ENCODE measurements at places on chromosomes 6 and 20.

GRCh38 chr6:7033202-7033601 is 74.6 kb upstream of the RREB1 start:
- no peak for DNase-seq

GRCh38 chr6:40282986-40283385 is 304.2 kb downstream of the LRFN2 start:
- no peak for DNase-seq

DNA sequence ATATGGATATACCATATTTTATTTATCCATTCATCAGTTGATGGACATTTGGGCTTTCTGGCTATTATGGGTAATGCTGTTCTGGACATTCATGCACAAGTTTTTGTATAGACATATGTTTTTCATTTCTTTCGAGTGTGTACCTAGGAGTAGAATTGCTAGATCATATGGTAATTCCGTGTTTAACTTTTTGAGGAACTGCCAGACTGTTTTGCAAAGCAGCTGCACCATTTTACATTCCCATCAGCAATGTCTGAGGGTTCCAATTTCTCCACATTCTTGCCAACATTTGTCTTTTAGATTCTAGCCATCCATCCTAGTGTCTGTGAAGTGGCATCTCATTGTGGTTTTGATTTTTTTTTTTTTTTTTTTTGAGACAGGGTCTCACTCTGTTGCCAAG is 20.8 kb downstream of the SRC start:
- DNase-seq = no peak

- DNase-seq = no peak
Observed at GRCh38 chr6:16669227-16669626, 92.0 kb downstream of the ATXN1 start.

- peak; percentile 82 for DNase-seq
Observed at GRCh38 chr6:18122128-18123093, at the start of gene NHLRC1. TSS of gene NHLRC1 (minus strand) at chr6:18122677. CDS start at chr6:18122606, 71 bp downstream.

DNA sequence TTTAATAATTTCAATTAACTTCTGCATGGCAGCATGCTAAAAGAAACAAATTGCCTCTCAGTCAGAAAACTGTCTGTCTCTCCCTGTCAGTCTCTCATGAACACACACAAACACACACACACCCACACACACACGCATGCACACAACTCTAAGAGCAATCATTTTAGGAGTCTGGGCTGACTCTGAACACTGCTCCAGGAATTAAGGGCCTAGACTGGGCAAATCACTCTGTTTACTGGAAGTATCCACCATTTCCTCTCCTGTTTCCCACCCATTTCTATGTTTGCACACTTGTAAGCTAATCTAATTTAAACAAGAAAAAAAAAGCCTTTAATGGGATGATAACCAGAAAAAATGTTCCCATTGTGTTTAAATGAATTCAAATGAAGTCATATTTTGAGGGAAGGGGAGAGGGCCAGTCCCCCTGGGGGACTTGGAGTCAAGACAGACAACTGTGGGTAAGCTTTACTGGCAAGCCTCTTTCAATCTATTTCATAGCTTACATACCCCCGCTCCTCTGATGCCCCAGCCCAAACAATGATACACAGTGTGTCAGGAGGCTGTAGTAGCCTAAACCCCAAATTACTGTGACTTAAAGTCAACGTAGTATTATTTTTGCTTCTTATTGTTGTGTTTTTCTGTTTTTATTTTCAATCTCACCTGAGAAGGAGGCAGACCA is 447.8 kb upstream of the FLRT3 start:
- DNase-seq = no peak

- DNase-seq = no peak
Observed at GRCh38 chr6:13140980-13141379, 187.4 kb downstream of the TBC1D7 start.

DNA sequence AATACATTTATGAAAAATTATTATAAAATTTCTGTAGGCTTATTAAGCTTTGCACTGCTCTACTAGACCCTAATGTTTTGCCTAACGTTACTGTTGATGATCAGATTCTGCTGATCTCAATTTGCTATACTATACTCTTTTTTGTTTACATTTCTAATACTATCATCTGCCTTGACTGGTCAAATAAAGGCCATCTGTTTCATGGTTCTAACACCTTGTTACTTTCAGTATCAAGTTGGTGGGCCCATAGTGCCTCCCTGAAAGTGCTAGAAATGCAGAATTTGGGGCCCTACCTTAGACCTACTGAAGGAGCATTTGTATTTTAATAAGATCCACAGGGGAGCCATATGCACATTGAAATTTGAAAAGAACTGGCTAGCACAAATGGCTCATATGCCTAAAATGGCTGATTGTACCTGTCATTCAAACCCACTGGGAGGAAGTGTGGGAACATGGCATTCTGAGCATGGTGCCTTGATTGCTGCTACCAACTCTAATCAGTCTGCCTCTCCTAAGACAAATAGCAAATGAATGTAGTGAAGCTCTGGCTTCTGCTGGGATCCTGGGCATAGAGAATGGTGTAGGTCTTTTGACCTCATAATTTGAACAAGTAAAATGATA is 199.1 kb upstream of the BTBD3 start:
- DNase-seq = no peak

- peak; percentile 63 for DNase-seq
Observed at GRCh38 chr20:370151-370600, 10.4 kb upstream of the TRIB3 start.

DNA sequence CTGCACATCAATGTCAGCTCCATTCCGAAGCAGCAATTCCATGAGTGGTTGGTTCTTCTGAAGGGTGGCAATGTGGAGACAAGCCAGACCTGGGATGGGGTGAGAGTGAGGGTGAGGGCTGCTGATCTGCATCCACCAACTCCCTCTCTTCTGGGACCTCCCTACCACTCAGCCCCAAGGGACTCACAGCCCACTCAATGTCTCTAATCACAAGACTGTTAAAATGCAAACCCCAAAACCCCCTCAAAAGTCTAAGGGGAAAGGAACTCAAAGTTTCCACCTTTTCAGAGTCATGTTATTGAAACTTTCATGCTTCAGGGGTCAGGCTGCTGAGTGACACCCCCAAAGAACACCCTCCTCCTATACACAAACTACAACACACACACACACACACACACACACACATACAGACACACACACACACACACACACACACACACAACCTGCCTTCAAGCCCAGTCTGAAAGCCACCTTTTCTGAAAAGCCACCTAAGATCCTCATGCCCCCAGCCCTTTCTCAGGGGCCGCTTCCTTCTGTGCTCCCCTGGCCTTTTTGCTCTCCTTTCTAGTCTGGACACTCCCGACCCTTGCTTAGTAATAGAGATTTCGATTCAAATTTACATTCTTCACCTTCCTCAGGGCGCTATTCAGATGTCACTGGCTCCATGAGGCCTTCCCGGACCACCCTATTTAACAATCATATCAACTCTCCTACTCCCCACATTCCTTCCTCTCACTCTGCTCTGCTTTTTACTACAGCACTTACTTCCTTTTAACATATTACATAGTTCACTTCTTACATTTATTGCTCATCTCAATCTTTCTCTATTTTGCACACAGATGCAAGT is 3.3 kb upstream of the SLC35B2 start:
- no peak for DNase-seq

- DNase-seq = no peak
Observed at GRCh38 chr20:63979557-63980316, at the start of gene SAMD10. TSS of gene SAMD10 (minus strand) at chr20:63979642. CDS start at chr20:63979467, 175 bp downstream.

DNA sequence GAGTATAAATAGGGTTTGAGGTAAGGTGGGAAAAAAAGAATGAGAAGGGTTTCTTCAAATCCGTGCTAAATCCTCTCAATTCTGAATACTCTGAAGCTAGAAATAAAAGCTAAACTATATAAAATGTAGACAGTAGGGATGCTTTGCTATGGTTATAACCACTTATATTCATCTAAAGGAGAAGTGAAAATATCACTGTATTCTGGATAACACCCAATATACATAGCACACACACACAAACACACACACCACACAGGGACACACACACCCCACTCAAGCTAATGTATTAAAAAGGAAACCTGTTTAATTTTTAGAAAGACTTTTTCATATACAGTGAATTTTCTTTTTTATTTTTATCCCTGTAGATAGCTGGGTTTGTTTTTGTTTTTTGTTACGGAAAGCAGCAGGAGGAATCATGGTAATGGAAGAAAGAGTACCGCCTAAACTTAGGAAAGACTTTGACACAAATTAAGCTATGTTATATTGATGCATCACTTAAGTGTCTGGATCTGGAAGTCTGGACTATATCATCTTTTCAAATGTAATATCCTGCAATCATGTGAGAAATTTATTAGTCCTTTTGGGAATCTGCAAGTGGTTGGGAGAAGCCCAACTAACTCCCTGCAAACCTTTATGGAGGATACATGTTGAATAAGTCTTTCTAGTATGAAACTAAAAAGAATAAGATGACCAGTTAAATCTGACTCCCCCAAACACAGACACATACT is 68.4 kb upstream of the FABP7 start:
- no peak for DNase-seq

- DNase-seq = peak; percentile 88
Observed at GRCh38 chr20:50312682-50313521, 122.3 kb downstream of the CEBPB start.

GRCh38 chr20:55135923-55136322 is 660.5 kb downstream of the DOK5 start:
- peak; percentile 71 for DNase-seq

- no peak for DNase-seq
Observed at GRCh38 chr6:138052783-138053182, 54.4 kb downstream of the PERP start.

DNA sequence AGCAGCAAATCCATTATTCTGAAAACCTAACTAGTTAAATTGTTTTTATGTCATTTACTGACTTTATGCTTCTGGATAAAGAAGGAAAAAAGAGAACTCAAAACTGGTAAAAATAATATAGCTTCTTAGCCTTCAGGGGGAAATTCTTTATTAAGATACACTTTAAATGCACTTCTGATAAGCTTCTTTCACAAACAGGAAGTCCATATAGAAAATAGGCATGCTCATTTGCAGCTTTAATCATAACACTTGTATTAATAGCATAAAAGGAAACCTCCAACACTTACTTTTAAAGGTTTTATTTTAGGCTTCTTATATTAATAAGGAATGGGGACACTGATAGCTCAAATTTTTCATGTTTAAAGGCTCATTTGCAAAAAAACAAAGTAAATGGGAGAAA is 538.0 kb upstream of the SLC35B3 start:
- DNase-seq = no peak

DNA sequence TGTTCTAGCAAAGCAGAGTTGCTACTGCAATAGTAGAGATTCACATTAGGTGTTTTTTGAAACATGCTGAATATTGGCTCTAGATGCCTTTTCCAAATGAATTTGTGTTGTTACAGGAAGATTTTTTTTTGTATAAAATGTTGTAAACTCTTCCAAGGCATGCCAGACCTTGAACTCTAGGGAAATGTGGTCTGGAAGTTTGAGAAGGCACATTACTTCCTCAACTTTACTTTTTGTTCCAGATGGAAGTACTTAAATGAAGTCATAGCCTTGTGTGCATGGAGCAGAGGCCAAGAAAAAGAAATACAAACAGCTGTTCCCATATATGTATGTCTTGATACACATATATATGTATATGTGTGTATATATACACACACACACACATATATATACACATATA is 585.7 kb upstream of the MARCKS start:
- no peak for DNase-seq

GRCh38 chr20:15113144-15113773 is 775.8 kb upstream of the FLRT3 start:
- DNase-seq = no peak

- DNase-seq = no peak
Observed at GRCh38 chr6:131205481-131206244, 70.4 kb downstream of the AKAP7 start.

GRCh38 chr20:14012671-14013070 is 17.4 kb downstream of the MACROD2 start:
- no peak for DNase-seq

GRCh38 chr6:163192591-163192990 is 221.9 kb upstream of the QKI start:
- no peak for DNase-seq

- no peak for DNase-seq
Observed at GRCh38 chr20:9139106-9139833, 70.4 kb downstream of the PLCB4 start.

- DNase-seq = no peak
Observed at GRCh38 chr6:19979059-19979458, 141.9 kb downstream of the ID4 start.

DNA sequence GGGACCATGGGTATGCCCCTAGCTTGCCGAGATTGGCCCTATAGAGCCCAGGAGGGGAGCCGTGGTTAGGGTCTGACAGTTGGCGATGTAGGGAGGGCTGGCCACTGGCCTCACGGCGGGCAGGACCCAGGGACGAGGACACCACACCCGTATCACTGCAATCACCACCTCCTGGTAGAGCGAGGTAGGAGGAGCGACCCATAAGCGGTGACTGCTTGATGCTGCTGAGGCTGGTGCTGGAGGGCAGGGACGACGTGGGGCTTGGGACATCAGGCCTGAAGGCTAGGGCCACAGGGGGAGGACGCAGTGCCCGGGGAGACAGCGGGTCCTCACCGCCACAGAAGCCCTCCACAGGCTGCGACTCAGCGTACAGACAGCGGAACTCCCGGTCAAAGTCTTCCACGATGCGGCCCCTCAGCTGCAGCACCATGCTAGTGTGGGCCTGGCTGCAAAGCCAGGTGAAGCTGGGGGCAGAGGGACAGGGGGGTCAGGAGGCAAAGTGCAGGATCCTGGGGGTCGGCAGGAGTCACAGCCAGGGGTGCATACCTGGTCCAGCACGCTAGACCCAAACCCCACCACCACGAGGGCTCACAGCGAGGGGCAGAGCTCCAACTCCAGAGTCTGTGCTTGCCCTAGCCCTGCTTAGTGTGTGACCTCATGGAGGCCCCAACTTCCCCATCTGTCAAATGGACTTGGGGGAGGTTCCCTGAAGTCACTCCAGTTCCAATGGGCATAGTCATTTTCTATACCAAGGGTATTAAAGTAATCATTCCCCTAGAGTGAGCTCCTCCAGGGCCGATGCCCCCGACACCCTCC is 3.1 kb upstream of the EIF6 start:
- DNase-seq = no peak

DNA sequence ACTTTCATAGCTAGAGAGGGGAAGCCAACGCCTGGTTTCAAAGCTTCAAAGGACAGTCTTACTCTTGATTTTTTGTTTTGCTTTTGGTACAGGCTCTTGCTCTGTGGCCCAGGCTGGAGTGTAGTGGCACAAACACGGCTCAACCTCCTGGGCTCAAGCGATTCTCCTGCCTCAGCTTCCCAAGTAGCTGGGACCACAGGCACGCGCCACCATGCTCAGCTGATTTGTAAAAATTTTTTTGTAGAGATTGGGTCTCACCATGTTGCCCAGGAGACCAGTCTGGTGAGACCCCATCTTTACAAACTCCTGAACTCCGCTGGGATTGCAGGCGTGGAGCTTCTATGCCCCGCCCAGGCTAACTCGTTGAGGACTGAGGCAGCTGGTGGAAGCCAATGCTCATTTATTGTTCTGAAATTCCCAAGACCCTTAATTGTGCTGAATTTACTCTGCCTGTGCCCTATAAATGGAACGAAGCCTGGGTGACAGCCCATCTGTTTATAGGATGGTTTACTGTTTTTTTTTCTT is 18.0 kb downstream of the SRSF3 start:
- no peak for DNase-seq

- peak; percentile 40 for DNase-seq
Observed at GRCh38 chr20:10984913-10985312, 311.1 kb upstream of the JAG1 start.

All from prostate gland (tissue), 2 donors.